ENCODE measurements at places on chromosomes 3 and 15.

DNA sequence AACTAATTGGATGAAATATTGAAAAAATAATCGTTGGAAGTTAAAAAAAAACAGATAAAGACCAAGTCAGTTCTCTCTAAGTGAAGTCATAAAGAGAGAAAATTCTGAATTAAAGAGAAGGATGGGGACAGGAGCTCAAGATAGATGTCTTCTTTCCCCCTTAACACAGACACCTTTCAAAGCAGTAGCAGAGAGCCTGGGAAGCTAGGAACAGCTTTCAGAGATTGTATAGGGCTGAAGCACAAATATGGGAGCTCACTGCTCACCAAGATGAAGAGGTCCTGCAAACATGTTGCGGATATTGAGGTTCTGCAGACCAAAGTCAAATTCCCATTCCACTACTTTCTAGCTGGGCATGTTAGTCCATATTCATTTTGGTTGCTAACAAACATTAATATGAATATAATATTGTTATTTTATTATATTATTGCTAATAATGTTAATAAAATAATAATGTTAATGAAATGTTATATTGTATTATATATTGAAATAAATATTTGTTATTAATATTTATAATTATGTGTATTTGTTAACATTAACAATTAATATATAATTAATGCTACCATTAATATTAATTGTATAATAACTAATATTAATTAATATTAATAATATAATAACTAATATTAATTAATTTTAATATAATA, 319.1 kb downstream of the OXSM start:
- no peak for DNase-seq

- DNase-seq = peak; percentile 83
These were observed 52.2 kb downstream of the TP53BP1 start for GRCh38 chr15:43440721-43441281.

GRCh38 chr3:31157047-31157694, 262.7 kb upstream of the GADL1 start:
- no peak for DNase-seq

DNA sequence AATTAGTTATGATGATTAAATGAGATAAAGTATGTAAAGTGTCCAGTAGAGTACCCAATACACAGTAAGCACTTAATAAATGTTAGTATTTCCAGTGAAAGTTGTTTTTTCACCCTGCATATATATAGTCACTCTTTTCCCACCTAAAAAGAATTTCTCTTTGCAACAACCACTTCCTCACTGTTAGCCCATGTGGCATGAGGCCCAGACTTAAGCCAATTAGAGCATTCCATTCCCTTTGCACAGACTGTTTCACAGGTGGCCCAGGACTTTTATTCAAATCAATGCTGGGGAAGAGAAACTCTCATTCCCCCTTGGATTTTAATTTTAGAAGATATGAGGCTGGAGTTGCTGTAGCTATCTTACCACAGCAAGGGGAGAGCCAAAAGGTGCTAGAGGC, 3.7 kb downstream of the IFT80 start:
- no peak for DNase-seq

DNA sequence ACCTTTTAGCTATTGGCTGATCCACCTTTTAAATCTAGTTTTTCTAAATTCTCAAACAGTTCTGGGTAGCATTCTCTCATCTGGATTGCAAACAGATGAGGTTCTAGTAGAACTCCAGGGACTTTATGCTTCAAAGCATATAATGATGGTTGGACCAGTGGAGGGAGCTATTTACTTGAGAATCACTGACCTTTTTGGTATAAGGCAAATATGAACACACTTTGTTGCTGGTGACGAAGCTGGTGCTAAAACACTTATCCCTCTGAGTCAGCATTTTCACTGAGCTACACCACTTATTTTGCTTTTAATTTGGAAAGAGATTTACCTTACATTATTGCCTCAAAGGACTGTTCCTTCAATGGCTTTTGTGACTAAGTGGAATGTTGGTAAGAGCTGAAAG, 58.6 kb upstream of the SLITRK3 start:
- no peak for DNase-seq
